ENCODE measurements at places on chromosomes 11 and 22.

DNA sequence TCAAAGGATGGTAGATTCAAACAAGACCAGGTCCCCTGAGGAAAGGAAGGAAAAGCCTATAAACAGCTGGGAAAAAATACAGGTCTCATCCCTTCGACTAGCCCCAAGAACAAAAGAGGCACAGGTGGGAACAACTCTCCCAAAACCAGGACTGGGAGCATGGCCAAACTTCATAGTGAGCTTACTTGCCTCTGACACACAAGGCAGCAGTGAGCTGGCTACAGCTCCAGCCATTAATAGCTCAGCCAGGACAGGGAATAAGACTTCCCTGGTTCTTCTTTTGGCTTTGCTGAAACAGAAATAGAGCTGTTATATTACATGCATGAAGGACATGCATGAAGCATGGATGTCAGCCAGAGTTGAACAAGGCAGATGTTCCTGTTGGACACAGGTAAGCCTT lies at the start of gene OR10A2:
Gene OR10A2, plus strand, starts transcription at position 97 of the 400 bp plus-strand sequence. CDS start 6,698 bp downstream, outside the sequence.
- DNase-seq = no peak

GRCh38 chr22:44600207-44600785 lies 101.7 kb upstream of the PRR5 start:
- no peak for DNase-seq

DNA sequence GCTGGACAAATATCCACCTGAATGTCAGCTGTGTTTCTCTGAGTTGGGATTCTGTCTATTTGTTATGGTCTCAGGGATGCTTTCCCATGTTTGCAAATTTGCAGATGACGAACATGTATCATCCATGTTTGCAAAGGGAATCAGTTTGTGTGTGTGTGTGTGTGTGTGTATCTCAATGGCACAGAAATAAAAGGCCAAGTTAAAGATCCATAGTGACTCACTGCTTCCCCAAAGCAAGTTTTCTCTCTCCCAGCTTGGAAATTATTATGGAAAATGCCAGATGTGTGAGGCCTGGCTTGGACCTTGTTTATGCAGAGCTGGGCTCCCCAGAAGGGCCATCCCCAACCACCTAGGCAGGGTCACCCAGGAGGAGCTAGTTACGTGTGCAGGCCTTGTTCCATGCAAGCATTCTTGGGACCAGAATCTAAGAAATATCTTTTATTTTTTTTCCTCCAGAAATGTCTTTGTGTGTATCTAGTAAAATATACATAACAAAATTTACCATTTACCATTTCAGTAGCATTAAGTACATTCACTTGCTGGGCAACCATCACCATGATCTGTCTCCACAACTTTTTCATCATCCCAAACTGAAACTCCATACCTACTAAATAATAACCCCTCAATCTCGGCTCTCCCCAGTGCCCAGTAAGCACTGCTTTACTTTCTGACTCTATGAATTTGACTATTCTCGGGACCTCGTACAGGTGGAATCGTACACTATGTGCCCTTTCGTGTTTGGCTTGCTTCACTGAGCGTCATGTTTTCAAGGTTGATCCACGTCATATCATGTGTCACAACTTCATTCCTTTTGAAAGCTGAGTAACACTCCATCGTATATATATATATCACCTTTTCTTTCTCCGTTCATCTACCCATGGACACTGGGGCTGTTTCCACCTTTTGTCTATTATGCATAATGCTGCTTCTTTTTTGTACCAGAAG lies 56.6 kb upstream of the WNT7B start:
- DNase-seq = no peak

DNA sequence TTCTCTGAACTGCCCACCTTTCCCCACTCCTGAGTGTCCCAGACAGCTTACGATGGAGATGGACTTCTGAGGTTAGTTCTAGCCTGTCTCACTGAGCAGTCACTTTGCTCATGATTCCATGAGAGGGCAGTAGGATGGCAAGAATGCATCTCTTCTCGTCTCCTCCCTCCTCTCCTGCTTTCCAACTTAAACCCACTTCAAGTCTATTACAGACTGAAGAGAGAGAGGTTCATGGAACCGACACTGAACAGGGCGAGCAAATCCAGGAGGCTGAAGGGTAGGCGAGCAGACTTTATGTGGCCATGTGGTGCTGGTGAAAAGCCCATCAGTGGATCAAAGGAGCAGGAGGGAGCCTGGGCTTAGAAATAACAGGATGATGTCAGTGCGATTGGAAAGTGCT lies 38.6 kb downstream of the CEP164 start:
- DNase-seq = no peak
